ENCODE measurements at places on chromosomes 7 and 10. TPM values are rescaled to one million over a fixed set of nuclear protein-coding genes. Genes with fewer than 3 reads are reported as not detected.

Gene CREB3L2
- total RNA-seq = 39.3 TPM

Gene NEUROG3
- total RNA-seq = not detected

Gene GRID2IP
- total RNA-seq = not detected

Gene PDGFA
- 10.8 TPM for total RNA-seq

Gene KIAA1217
- total RNA-seq = 0.26 TPM

Gene HOXA9
- total RNA-seq = under 0.01 TPM

Gene RGR
- not detected for total RNA-seq

Gene WEE2
- not detected for total RNA-seq

Data from fibroblast of lung (primary cell).